Stimulated activated effector memory CD8-positive, alpha-beta T cell treated with anti-CD3 and anti-CD28 coated beads, Interleukin-12 subunit alpha, Interleukin-12 subunit beta, amount 100 ng/mL, for 72 hours (primary cell): ENCODE measurements at places on chromosomes 2 and 18.

DNA sequence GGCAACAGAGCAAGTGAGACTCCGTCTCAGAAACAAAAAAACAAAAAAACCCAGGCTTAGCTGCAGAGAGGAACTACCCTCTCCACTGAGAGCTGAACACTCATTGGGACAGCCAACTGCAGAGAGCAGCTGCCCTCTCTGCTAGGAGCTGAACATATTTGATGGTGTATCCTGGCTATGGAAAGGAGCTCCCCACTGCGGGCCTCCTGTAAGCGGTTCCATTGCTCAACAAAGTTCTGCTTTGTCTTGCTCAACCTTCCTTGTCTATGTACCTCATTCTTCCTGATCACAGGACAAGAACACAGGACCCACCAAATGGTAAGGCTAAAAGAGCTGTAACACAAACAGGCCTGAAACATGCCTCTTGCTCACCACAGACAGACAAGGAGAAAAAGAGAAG, 246.3 kb upstream of the LRRTM4 start:
- no peak for DNase-seq

- no peak for DNase-seq
These were observed 137.8 kb downstream of the PID1 start for GRCh38 chr2:229133155-229133772.

- DNase-seq: no peak
These were observed 214.8 kb downstream of the ZNF521 start for GRCh38 chr18:25137197-25137472.

DNA sequence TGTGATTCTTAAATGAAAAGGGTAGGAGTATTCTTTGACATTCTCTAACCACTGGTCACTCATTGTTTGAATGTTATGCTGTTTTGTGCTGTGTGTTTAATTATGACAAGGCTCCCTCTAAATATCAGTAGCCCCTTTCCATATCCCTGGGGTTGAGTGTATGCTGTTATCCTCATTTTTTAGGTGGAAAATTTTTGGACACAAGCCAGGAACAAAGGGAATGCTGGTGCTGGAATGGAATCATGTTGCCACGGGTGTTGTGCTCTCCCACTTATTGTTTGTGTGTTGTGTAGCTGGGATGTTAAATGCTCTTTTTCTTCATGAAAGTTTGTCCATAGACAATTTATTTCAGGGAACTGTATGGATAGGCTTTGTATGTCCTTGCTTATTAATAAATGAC, 43.3 kb downstream of the ZNF532 start:
- no peak for DNase-seq

DNA sequence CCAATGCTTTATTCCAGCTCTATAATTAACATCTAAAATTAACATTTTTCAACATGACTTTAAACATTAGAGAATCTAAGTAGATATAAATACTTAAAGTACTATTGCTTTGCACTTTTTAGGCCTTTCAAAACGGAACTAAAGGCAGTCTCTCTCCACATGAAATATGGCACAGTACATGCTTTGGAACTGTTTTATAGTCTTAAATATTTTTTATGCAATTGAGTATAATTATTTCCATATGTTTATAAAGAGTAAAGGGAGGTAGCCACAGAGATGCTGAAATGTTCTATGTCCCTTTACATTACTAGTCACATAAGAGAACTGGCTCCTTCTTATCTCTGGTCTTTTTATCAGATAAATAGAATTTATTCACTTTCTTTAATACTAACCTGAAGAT, 674.0 kb downstream of the PLCL1 start:
- DNase-seq: no peak

DNA sequence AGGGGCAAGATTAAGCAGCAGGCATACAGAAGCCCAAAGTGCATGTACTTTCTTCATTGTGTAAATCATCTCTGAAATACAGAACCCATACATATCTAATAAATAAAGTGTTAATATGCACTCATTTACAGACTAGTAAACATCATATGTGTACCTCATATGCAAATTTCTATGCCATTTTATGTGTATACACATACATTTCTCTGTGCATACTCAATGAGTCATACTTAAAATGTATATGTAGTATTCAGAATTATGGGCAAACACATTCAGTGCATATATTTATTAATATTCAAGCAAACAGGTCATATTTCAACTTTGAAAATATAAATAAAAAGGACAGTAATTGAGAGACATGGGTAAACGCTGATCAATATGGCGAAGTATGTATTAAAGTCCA, 50.5 kb downstream of the TFPI start:
- DNase-seq: no peak

- DNase-seq: no peak
These were observed 55.6 kb upstream of the ACMSD start for GRCh38 chr2:134782792-134783191.

DNA sequence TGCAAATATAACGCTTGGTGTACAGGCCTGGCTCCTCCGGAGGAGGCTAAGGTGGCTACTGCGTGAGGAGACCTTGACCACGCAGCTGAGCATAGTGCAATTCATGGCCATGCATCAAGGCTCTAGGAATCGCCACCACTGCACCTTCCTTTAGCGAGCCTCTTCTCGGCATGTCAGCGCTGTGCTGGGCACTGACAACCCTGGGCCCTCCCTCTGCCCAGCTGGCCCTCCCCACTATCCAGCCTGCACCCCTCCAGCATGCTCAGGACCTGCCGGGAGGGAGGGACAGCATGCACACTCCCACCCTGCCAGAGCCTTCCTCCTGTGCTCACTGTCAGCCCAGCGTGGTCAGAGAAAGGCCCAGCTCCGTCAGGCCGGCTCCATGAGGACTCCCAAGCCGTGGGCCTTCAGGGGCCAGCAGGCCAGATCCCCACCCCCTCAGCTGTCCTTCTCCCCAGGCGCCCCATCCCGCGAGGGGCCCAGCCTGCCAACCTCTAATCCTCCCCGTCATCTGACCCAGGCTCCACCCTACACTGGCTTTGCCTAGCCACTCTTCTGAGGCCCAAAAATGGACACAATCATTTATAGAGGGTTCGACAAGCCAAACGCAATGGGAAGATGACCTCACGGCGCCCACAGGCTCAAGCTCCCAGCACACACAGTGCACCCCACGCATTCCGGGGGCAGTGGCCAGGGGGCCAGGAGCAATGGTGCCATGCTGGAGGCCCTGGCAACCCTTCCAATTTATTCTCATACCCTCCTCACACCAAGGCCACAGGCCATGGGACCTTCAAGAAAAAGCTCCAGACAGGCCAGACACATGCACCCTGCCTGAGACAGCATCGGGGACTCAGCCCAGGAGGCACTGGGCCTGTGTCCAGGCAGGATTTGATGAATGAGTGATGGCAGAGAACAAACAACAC, 3.5 kb downstream of the BIN1 start:
- no peak for DNase-seq

DNA sequence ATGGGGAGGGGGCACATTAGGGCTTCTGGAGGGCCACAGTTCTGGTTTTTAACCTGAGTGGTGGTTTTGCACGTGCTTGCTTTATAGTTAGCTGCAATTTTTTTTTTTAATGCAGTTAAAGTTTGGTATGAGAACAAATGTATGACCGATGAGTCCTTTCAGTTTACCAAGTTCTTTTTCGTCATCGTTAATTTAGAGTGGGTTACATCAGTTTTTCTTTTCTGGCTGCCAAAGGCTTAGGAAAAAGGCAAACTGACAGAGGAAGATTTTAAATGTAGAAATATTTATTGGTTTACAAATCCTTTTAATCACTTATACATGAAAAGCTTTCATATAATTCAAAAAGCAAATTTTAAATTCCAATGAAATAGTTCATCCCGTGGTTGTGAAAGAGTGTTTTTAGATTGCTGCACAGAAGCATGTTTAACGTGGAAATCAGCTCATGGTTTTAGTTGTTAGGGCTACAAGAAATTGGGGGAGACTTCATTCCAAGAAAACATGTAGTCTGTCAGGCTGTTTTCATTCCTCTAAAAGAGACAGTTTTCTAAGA, 82.9 kb downstream of the MSH2 start:
- DNase-seq: no peak

DNA sequence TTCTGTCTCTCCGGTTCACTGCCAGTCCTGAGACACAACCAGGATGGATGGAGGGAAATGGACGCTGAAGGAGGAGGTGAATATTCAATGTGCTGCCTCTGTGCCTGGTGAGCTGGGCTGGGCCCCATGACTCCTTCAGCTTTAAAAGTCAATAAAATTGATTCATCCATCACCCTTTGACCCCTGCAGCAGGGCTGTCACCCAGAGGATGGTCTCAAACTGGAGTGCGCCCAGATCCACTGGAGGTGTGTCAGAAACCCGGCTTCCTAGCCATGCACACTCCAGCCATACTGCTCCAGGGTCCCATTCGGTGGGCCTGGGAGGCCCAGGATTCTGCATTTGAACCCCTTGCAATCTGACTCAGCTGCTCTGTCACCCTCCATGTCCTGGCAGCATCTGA, 94.1 kb upstream of the BOD1L2 start:
- no peak for DNase-seq
